Fibroblast of lung (primary cell): ENCODE measurements at places on chromosomes 1 and 21. TPM values are rescaled to one million over a fixed set of nuclear protein-coding genes. Genes with fewer than 3 reads are reported as not detected.

The USP48 gene
- total RNA-seq, result 34.9 and 45.6 TPM in 2 replicates

The LHX8 gene
- total RNA-seq, result not detected in 2 replicates

The NUAK2 gene
- 1.0 and 1.7 TPM in 2 replicates for total RNA-seq

The MEAF6 gene
- total RNA-seq, result 47.5 and 56.0 TPM in 2 replicates

The SPRR2B gene
- not detected in 2 replicates for total RNA-seq

The FAM110D gene
- total RNA-seq, result not detected in 2 replicates

The KRTAP21-2 gene
- not detected in 2 replicates for total RNA-seq

The SLAMF6 gene
- total RNA-seq, result not detected in 2 replicates

The CELF3 gene
- total RNA-seq, result not detected in 2 replicates

The MAN1A2 gene
- total RNA-seq, result 41.9 and 47.8 TPM in 2 replicates

The LRRC53 gene
- total RNA-seq, result not detected in 2 replicates

The ATP6V1G3 gene
- not detected in 2 replicates for total RNA-seq

The SLC2A5 gene
- 0.77 and 0.83 TPM in 2 replicates for total RNA-seq

The C1orf115 gene
- total RNA-seq, result 2.1 and 3.3 TPM in 2 replicates

The TSTD1 gene
- total RNA-seq, result 0.66 and 0.77 TPM in 2 replicates

The TEDDM1 gene
- not detected in 2 replicates for total RNA-seq

The LY9 gene
- total RNA-seq, result not detected in 2 replicates

The TMPRSS15 gene
- total RNA-seq, result not detected in 2 replicates

The THBS3 gene
- 36.8 and 38.3 TPM in 2 replicates for total RNA-seq

The TIAM1 gene
- under 0.01 and 0.51 TPM in 2 replicates for total RNA-seq

The HES4 gene
- total RNA-seq, result 1.5 and 2.0 TPM in 2 replicates

The RAP1GAP gene
- under 0.01 and 0.26 TPM in 2 replicates for total RNA-seq
